Mucosa of gallbladder (tissue), 1 donor: ENCODE measurements at places on chromosomes 3 and 15.

DNA sequence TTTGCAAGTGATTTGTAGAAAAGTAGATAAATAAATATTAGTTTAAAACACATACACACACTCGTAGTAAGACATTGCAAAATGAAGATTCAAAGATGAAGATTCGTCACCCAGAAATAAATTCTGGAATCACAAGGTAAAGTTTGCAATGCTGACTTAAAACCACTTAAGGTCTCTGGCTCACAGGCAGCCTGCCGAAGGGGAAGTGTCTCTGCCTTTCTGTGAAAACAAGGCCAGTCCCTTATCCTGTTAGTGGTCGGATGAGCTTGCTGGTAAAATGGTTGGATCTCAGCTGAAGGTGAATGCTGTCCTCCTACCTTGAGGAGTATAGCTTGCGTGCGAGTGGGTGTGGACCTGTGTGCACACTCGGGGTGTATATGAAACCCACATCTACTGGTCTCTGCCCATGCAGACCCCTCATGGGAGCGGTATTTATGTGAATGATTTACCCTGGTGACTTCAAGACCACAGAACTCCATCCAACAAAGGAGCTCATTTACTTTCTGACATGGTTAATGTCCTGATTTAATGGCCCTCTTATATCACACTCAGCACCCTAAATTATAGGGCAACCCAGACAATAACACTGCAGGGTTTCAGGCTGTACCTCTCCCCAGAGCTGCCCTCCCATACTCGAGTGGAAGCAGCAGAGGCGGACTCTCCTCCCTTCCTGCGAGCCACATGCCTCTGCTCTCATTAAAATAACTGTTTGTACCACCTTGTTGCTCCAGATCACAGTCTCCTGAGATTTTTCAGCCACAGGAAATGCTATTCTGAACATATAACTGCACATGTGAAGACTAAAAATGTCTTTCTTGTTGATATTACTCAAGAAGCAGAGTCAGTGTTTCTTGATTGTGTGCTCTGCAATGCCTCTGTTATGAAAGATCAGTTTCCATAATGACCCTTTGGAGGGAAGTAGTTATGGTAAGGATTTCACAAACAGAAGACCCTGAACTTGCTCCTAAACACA, 45.9 kb upstream of the ALDH1A3 start:
- no peak for DNase-seq

GRCh38 chr3:134522541-134522940, 36.7 kb downstream of the CEP63 start:
- DNase-seq, result no peak

GRCh38 chr15:81749716-81750375, 296.0 kb downstream of the MEX3B start:
- DNase-seq, result no peak

GRCh38 chr3:194572143-194572789, 61.0 kb downstream of the TMEM44 start:
- no peak for DNase-seq

DNA sequence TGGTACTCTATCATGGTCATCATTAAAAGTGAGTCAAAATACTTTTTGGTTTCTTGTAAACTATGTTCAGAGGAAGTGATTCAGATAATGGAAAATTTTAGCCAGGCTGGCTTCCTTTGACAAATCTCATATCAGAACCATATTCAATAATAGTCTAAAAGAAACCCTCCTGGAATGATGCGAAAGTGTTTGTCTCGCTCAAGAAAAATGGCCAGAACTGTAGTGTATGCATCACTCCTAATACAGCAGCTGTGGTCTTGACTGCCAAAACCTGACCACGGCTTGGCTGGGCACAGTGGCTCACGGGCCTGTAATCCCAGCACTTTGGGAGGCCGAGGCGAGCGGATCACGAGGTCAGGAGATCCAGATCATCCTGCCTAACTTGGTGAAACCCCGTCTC, 35.6 kb upstream of the KCNMB2 start:
- DNase-seq, result no peak

DNA sequence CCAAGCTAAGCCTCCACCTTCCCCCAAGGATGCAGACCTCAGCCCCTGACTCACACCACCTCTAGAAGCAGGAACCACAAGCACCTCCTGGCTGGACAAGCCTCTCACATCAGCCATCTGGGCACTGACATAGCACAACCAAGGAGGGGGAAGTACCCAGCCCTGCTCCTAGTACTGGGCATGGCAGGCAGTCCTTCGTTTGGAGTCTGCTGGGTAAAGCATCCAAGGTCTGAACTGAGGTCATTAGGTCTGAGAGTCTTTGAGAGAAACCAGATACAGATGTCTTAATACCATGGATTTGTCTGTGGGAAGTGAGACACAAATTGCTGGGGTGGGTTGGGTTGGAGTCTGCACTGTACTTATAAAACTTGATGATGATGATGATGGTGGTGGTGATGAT, 61.8 kb downstream of the CCDC33 start:
- DNase-seq, result no peak

DNA sequence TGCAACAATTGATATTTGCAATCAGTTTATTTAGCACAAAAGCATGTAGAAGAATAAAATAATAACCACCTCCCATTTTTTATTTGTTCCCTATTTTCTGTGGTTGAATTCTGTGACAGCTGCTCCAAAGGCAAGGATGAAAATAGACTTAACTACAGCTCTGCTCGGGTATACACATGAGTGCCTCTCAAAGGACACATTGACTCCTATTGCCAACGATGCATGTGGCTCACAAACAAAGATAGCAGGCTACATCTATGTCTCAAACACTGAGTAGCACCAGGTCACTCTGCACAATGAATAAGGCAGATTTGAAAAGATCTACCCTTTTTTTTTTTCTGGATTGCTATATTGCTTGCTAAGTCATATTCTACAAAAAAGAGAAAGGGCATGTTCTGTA, 612.9 kb downstream of the ROBO1 start:
- DNase-seq, result no peak

DNA sequence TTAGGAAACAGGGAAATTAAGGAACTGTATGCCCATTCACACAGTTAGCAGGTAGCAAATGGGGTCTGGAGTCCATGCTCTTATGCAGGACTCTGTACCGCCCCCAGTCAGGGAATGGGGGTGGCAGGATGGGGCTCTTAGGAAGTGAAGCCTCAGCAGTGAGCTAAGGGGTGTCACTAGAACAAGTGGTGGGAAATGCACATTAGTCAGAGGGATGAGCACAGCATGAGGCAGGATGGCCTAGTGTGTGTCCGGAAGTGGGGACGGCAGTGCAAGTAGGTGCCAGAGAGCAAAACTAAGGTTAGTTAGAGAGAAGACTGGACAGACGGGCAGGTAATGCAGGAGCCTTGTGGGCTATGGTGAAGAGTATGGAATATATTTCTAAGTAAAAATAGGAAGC, 60.7 kb downstream of the ST3GAL6 start:
- DNase-seq, result no peak

- no peak for DNase-seq
Measured at GRCh38 chr3:72810063-72810462, 38.2 kb downstream of the SHQ1 start.

DNA sequence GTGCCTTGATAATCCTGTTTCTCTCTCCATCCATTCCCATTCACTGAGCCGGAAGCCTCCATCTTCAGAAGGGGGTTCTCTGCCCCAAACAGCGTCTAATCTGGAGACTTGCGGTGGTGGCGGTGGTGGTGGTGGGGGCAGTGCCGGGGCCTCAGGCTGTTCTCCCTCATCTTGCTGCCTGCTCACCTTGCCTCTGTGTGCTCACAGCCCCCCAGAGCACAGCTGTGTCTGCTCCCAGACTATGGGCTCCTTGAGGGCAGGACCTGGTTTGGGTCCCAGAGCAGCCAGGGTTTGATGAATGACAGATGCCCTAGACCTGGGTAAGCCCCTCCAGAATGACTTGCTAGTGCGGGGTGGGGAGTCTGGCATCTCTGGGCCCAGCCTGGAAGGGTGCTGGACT, 430 bp upstream of the PSTPIP1 start:
- no peak for DNase-seq

- DNase-seq, result no peak
Measured at GRCh38 chr3:155835341-155836071, 18.7 kb downstream of the SLC33A1 start.

DNA sequence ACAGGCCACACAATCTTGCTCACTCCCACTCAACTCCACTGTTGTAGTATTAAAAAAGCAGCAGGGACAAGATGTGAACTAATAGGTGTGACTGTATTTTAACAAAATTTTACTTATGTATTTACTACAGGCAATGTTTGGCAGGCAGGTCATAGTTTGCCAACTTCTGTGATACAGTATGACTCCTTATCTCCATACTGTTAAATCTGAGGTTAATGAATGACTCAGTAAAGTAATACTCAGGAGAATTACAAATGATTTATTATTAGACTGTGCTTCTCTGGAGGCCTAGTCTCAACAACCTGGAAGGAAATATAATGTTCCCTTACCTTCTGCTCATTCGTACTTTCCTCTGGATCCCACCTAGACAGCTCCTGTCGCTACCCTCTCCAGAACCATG, 258.6 kb upstream of the KCNMB2 start:
- no peak for DNase-seq

DNA sequence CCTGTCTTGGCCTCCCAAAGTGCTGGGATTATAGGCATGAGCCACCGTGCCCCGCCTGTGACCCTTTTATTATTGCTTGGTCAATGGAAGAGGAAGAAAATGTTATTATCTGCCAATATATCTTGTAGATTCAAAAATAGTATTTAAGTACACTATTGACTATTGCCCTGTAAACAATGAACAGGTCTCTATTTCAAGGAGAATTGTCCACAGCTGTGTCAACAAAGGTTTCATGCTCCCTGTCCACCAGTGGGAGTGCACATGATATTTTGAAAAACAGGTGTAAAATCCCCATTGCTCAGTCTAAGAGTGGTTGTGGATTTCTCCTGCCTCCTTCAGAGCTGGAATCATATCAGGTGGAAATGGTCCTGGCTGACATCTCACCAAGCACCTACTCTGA, 36.5 kb upstream of the IGF1R start:
- no peak for DNase-seq

GRCh38 chr3:123759311-123759710, 124.8 kb downstream of the MYLK start:
- no peak for DNase-seq

DNA sequence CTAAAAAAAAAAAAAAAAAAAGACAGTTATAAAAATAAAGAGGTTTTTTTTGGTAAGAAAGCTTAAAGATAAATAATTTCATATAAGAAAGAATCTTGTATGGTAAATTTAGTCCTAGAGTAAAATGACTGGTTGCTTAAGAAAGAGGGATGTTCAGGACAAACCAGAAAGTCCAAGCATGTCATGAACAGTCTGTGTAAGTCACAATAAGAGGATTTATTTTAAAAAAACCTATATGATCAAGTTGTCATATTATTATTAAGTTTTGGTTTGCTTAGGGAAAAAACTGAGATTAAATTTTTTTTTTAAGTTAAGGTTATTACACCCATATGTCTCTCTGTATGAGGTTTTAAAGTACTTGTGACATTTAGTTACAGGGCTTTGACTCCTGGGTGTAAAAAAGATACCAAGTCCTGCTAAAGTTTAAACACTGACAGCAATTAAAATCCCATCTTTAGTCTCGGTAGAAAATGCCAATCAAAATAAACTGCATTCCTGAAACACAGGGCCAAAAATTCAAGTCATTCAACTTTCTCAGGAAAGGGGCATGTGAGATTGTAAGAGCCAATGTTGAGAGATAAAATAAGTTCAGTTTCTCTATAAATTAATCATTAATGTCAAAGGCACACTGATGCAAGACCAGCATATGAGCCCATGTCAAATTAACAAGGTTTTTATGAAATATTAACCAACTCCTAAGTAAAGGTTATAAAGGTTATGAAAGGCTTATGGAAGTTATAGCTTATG, 8.5 kb upstream of the BDH1 start:
- DNase-seq, result no peak

DNA sequence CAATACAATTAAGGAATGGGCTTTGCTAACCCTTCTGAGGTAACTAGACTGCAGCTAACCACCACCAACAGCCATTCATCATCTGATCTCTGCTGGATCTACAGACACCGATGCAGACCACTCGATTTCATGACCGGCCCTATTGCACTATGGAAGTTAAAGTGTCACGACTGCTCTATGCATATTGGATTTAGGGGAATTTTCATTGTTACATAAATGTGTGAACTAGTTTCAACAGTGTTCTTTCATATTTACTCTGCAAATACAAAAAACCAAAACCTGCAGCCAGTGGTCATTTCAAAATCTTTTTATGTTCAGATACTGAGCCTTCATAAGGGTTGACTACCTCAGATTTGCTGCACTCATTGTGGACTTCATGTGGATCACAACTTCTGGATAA, 14.5 kb downstream of the CDV3 start:
- DNase-seq, result no peak

DNA sequence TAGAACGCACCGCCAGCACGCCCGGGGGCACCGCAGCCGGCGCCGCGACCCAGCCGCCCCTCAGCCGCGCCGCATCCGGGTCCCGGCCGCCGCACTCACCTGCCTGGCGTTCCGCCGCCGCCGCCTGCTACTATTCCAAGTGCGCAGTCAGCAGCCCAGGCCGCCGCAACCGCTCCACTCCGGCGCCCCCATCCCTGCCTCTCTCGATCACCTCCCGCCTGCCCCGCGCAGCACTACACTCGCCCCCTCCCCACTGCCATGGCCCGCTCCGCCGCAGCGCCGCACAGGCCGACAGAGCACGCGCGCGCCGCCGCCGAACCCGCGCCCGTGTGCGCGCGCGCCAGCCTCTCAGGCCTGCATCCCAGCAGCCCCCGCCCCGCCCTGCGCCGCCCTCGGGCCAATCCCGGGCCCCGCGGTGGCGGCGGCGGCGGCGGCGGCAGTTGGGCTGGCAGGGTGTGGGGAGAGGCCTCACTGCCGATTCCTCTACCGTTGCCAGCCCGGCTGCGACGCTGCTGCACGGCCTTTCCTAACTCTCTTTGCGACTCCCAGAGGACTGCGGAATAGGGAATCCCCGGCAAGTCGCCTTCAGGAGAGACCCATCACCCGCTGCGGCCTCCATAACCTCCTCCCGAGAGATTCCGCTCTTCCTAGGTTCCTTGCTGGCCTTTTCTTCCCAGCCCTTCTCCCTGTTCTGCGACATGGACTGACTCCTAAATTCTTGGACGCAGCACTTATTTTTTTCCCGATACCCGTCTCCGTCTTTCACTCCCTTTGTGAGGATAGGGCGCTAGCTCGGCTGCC, at the start of gene PIK3CB:
Gene PIK3CB (minus strand): TSS at position 333 of the 801 bp plus-strand sequence. CDS start 75,585 bp downstream, outside the sequence.
- DNase-seq, result peak; percentile 87

GRCh38 chr3:72904163-72904562, 16.3 kb downstream of the GXYLT2 start:
- no peak for DNase-seq

DNA sequence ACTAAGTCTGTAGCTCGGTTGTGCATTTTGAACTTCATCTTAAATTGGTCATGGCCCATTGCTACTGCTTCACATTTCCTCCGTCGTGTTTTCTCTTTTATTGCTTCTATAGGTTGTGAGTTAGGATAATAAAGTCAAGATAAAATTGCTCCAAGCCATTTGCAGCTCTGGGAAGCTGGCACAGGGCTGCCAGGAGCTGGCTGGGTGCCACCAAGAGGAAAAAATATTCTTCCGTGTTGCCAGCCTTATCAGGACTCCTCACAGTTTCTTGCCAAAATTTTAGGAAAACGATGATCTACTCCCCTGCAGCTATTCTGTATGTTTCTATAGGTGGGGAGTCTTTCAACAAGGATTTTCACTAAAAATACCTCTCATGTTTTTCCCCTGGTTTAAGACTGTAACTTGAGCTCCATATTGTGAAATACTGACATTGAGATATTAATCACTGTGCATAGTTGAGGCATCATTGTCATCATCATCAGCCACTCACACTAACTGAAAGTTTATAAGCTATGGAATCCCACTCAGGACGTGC, 55.4 kb upstream of the PIAS1 start:
- peak; percentile 37 for DNase-seq
